Activated CD4-positive, alpha-beta T cell treated with anti-CD3 and anti-CD28 coated beads, Interleukin-10, Interleukin-2, amounts not matched to agents 100 ng/mL and 50 ng/mL, durations not matched to agents 16 hours and 8 hours (primary cell): ENCODE measurements at places on chromosomes 13 and 19.

GRCh38 chr19:2683430-2684003 lies 19.0 kb downstream of the GNG7 start:
- DNase-seq: no peak

DNA sequence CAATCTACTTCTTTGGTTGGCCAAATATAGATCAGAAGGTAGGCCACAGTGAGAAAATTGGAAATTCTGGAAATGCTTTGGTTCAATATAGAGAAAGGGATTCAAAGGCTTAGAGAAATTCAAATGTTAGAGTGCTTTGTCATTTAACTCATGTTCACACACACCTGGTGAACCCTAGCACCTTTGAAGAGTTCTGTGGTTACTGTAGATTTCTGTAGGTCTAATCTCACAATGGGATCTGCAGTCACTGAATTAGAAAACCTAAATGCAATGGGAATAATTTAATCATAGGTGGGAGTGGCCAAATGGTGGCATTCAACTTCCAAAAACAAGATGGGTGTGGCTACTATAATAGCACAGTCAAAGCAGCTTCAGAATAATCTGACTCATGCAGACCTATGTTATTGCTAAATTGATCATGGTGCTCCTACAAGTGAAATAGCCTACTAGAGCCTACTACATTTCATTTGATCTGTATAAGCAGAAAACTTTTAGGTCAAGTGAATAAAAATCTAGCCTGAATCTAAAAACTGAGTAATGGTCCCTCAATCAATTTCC lies 1152.9 kb downstream of the PCDH9 start:
- no peak for DNase-seq

DNA sequence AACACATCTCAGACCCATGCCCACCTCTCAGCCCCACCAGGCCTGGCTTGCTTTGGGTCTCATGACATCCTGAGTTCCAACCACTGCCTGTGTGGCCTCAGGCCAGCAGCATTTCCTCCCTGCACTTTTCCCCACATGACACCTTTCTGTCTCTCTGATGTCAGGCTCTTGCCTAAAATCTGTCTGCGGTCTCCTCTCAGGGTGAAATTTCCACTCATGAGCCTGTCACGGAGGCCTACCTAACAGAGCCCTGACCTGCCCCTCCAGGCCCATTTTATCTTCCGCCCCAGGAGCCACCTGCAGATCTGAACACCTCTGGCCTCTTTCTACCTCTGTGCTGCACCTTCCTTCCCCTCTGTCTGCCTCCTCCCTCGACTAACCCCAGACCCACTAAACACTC lies 93.5 kb downstream of the ZDHHC20 start:
- DNase-seq: no peak

DNA sequence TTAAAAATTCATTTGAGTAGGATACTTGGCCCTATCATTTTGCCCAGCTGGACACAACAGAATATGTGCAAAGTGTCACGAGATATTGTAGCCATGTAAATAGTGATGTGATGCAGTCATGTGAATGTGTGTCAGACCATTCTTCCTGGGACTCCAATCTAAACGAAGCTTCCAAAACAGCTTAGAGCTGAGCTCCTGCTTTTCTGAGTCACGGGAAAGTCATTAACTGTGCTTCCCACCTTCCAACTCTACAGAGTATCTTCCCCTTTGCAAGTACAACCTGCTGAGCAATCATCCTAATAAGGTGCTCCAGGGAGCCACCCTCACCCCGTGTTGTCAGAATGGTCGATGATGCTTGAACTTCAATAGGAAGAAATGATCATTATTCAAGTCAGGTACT lies 294.7 kb downstream of the MYO16 start:
- no peak for DNase-seq

DNA sequence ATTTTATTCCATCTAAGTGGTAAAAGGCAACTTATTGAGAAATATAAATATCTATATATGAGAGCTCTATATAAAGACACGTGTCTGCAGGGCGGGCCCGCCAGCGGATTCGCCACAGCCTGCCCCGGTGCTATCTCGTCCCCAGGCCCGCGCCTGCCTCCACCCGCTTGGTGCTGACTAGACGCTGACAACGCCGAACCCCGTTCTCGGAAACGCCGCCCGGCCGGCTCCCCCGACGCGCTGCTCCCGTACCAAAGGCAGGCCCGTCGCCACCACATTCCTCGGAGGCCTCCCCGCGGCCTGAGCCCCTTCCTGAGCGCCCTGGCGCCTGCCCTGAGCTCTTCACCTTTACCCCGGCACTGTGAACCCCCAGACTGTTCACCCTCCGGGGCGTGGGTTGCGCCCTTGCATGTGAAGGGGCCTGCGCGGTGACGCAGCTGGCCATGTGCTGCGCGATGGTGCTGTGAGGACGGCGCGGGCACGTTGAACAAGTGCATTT lies 6.0 kb downstream of the PLEKHJ1 start:
- no peak for DNase-seq

- no peak for DNase-seq
These were observed 9.9 kb upstream of the C5AR2 start for GRCh38 chr19:47322058-47322457.

DNA sequence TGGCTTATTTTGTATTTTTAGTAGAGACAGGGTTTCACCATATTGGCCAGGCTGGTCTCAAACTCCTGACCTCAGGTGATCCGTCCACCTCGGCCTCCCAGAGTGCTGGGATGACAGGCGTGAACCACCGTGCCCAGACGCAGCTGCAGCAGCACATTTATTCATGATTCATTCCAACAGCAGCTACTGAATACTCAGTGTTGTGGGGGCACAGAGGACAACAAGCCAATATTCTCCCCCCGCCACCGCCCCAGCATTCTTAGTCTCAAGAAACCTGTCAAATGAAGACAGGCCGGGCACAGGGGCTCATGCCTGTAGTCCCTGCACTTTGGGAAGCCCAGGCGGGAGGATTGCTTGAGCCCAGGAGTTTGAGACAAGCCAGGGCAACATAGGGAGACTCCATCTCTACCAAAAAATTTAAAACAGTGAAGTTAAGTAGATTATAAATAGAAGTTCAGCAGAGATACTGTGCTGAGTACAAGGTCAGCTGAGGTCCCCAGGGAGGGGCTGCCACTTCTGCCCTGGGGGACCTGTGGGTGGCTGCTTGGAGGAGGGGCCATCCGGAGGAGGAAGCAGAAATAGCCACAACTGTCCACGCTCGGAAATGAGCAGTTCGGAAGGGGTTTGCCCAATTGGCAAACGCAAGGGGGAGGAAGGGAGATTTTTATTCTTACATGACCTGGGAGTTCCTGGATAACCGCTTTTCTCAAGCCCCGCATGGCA lies 4.3 kb downstream of the DOT1L start:
- no peak for DNase-seq

DNA sequence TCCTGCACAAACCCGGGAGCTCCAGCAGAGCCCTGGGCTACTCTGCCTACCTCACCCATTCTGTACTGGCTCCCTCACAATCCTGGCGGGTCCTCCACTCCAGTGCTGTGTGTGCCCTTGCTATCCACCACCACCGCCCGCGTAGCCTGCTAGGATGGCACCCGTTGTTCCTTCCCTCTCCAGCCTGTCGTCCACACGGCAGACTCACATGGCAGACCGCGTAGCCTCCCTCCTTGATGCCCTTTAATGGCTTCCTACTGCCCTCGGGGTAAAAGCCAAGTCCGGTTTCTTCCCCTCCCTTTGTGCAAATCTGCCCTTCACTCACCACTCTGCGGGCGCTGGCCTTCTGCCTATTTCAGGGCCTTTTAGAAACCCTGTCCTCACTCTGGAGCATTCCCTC lies 106.6 kb downstream of the RAB20 start:
- no peak for DNase-seq

- no peak for DNase-seq
These were observed 819.2 kb downstream of the LIG4 start for GRCh38 chr13:107395927-107396662.

DNA sequence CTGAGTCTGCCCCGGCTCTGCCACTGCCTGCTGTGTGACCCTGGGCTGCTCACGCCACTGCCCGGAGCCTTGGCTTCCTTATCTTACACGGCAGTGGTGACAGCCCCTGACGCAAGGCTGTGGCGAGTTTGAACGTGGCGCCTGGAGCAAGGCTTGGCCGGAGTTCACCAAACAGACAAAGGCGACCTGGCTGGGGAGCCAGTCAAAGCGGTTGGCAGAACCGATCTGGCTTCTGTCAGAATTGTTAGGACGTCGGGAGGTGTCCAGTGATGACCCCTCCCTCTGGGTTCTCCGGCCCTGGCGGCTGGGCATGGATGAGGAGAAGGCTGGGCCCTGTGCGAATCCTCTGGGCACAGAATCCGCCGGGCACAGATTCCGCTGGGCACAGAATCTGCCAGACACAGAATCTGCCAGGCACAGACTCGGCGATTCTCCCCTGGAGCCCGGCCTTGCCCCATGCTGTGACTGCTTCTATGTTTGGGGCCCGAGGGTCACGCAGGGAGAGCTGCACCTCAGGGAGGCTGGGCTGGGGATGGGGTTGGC lies 11.7 kb upstream of the TMEM255B start:
- no peak for DNase-seq

DNA sequence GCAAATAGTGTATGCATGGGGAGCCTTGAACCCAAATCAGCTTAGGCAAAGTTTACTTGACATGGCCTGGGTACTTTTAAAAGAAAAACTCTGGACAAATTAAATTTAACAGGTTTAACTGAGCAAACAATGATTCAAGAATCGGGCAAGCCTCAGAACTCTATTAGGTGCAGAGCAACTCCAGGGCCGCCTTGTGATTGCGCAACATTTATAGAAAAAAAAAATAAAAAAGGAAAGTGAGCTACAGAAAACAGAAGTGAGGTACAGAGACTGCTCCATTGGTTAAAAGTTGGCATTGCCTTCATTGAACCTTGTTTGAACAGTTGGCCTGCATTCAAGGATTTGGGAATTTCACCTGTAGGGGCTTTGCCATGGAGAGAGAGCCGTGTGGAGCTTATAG lies 421.0 kb upstream of the TSHZ3 start:
- no peak for DNase-seq

DNA sequence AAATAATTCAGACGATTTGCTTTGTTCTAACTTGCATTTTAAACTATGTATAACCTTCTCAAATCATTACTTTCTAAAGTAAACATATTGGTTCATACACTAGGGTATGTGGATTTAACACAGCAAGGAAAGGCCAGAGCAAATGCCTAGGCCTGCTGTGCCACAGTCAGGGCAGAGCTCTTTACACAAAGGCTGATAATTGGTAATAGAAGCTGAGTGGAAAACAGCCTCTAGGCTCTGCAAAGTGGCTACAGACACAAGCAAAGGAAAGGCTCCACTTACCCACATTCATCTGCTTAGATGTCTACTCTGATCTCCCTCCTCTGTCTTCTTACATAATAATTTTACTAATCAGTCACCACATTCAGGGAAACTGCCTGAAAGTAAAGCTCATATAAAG lies 382.9 kb downstream of the OLFM4 start:
- DNase-seq: no peak

- DNase-seq: no peak
These were observed 610 bp downstream of the ZNF791 start for GRCh38 chr19:12611361-12611699.

GRCh38 chr19:31332096-31332495 lies 17.1 kb downstream of the TSHZ3 start:
- DNase-seq: no peak

DNA sequence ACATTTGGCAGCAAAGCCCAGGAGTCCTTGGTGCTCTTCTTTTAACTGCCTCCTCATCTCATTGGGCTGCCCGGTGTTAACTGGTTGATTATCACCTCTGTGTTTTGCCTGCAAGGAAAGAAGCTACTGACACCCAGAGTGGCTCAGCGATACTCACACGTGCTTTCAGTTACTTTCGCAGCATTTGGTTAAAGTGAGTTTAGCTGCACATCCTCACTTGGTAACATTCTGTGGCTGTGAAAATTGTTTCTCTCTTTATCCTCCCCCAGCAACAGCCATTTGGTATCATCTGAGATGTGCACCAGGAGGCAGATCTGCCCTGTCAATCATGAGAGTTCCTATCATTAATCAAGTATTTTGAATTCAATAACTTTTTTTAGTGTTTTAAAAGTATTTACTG lies 44.6 kb upstream of the GPR183 start:
- DNase-seq: peak; percentile 75

GRCh38 chr13:45765464-45765863 lies 63.3 kb downstream of the CBY2 start:
- DNase-seq: no peak

DNA sequence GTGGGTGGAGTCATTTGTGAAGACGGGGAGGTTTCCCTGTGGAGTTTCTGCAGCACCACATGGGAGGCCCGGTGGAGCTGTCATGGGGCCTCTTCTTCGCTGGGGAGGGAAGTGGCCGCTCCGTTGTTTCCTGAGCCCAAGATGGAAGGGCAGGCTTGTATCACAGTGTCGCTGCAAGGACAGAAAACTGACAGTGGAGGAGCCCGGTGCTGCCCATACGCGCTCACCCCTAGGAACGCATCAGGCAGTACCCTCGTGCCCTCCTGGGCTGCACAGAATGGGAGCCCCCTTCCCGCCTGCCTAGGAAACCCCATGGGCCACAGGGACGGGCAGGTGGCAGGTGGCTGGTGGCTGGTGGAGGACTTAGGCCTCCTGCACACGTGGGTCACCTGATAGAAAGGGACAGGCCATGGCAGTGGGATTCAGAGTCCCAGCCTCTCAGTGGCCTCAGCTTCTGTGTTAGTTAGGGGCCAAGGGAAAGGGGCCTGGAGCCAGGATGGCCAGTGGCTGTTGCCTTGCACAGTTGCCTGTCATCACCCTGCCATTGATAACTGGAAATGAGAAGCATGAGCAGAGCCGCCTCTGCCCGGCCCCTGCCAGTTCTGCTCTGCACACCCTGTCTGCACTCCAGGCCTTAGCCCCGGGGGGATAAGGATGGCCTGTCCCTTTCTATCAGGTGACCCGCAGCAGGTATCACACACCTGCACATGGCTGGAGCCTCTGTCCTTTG lies 7.6 kb downstream of the COL4A2 start:
- DNase-seq: no peak

DNA sequence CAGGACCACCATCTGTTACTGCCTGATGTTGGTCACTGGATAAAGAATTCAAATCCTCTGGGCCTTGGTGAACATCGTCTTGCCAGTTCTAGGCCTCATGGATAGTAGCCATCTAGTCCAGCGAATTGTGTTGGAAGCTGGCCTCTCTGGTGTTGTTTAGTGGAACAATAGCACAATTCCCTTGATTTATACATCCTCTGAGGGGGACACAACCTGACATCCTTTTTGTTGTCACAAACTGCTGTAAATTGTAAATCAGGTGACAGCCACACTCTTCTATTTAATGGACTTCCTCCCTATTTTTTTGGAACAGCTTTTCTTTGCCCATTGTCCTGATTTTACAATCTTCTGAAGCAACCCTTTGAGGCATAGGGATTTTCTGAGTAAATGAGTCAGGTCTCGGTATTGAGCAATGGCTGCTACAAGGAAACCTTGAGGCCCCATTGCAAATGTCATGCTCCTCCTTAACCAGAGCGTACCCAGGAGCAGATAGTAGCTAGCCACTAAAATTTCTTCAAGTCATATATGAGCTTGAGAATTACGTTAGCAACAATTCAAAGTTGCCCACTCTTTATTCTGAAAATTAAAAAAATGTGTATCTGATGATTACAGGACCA lies 263.3 kb downstream of the COG6 start:
- DNase-seq: no peak

GRCh38 chr13:109764470-109765291 lies 21.7 kb downstream of the IRS2 start:
- DNase-seq: no peak

- DNase-seq: no peak
These were observed 6.7 kb upstream of the DIAPH3 start for GRCh38 chr13:60170414-60170813.
